ENCODE measurements at places on chromosomes 12 and 14. TPM values are rescaled to one million over a fixed set of nuclear protein-coding genes. Genes with fewer than 3 reads are reported as not detected.

GRCh38 chr14:99402950-99403349 lies 77.7 kb downstream of the SETD3 start:
- no peak for DNase-seq

GRCh38 chr14:100278702-100279101 lies 27.5 kb downstream of the SLC25A29 start:
- no peak for DNase-seq

- DNase-seq, result no peak
Observed at GRCh38 chr12:65081496-65081895, 39.6 kb downstream of the WIF1 start.

DNA sequence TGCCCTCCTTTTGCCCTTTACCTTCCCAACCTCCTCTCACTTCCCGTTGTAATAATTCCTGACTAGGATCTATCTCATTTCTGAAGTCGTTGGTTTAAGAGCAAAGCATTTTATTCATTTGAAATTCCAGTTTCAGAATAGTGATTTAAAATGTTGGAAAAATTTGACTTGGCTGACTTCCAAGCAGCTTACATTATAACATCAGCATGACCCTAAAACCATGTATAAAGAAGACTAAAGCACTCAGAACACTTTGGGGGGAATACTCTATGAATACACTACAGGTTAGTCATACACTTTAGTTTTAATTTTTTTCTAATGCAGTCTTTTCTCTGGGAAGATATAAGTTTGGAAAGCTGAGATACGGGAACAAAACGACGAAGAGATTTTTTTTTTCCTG lies 161.1 kb downstream of the BTG1 start:
- DNase-seq, result no peak

DNA sequence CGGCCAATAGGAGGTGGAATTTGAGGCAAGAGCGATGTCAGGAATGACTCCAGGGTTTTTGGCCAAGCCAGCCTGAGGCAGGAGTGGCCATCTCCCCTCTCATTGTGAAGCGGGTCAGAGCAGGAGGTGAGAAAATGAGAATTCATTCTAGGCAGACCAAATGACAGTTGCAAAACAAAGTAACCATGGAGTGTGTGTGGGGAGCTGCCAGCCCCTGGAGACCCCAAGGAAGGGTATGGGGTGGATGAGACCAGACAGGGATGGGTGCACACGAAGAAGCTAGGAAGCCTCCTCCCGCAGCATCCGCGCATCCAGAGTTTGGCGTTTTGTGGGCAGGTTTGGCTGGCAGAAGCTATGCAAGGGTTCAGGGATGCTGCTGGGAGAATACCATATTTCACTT lies 38.8 kb downstream of the FZD10 start:
- no peak for DNase-seq

DNA sequence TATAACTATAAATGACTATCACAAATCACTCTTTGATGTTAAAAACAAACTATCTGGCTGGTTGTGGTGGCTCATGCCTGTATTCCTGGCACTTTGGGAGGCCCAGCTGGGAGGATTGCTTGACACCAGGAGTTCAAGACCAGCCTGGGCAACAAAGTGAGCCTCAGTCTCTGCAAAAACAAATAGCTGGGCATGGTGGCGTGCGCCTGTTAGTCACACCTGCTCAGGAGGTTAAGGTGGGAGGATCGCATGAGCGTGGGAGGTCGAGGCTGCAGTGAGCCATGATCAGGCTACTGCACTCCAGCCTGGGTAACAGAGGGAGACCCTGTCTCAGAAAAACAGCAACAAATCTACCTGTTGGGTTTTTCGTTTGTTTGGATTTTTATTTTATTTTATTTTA lies 5.4 kb downstream of the TXNRD1 start:
- no peak for DNase-seq

DNA sequence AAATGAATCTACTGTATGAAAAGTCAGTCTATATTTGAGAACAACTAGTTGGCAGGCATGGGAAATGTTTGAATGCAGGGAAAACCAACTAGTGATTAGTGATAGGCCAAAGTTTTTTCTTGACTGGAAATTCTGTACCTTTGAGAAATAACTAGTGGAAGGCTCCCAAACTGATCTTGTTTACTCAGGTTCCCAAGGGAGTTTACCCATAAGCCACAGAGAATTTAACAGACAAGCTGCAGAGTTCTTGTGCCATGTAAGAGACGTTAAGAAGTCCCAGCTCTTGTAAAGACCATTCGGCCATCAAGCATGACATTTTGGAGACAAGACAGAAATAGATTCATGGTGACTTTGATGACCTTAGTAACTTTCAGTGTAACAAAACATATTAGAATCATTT lies 1882.8 kb upstream of the SEL1L start:
- no peak for DNase-seq

DNA sequence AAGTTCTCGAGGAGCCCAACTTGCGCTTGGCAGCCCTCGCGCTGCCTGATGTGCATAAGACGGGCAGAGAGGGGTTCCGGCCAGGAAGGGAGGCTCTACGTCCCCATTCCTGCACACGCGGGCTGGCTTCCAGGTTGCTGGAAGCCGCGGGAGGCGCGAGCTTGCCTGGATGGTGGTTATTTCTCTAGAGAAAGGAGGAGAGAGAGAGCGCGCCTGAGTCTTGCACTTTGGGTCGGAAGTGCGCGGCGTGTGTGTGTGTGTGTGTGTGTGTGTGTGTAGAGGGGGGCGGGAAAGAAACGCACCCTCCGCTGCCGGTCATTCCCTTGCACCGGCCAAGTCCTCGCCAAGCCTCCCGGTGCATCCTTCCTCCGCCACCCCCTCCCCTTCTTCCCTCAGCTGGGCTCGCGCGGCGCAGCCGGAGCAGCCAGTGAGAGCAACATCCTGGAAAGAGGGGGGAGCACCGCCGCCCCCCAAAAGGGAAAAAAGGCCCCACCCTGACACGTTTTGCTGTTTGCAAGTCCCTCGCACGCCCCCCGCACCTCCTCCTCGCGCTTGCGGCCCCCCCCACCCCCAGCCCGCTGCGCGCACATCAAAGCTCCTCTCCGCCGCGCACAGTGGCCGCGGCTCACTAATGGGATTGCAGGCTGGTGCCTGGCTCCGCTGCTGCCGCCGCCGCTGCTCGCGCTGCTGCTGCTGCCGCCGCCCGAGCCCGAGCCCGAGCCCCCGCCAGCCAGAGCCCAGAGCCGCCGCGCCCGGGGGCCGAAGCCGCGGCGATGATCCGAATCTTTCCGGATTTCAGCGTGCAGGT lies 4.4 kb upstream of the NPAS3 start:
- no peak for DNase-seq

DNA sequence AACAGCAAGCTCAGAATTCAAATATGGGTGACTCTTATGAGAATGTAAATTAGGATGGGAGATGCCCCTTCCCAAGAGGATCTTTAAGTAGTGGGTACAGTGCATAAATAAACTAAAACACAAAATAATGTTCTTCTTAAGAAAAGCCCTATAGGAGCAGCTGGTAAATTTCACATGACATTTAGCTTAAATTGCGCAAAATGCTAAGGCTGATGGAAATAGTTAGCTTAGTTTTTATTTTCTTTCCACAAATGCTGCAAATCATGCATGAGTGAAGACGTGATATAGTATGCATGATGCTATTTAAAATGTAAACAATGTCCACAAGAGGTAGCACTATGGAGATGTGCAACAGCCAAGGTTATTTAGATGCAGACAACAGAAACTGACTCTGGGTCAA lies 328.1 kb downstream of the ATP23 start:
- no peak for DNase-seq

- DNase-seq, result no peak
Observed at GRCh38 chr12:68317047-68317667, 15.0 kb downstream of the MDM1 start.

DNA sequence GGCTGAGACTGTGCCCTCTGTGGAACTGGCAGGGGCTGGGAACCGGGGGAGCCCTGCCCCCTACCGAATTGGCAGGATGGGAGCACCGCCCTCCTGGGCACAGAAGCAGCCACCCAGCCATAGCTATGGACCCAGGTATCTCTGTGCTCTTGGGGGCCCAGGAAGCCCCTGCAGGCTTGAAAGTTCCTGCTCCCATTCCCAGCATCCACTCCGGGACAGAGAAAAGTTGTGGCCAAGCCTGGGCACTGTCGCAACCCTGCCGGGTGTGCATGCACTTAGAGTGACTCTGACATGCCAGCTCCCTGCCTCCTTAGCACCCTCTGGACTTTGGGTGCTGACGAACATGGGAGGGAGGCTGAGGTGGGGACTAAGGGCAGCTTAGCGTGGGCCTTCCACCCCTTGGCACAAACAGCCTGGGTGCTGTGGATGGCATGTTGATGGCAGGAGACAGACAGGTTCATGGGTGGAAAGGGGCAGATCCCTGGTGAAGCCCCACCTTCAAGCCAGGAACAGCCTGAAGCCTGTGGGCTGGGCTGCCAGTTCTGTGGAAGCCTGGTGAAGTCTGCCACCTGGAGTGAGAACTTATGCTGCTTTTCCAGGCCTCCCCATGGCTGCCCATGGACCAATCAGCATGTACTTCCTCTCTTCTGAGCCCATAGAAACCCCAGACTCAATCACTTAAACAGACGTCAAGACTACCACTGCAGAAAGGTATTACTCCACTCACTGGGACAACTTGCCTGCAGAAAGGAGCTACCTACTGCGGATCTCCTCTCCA lies 279.0 kb downstream of the ATXN7L3B start:
- DNase-seq, result no peak

- peak; percentile 88 for DNase-seq
Observed at GRCh38 chr14:104732355-104732804, 8.4 kb downstream of the ADSS1 start.

GRCh38 chr14:81464253-81465002 lies 64.3 kb upstream of the STON2 start:
- DNase-seq, result no peak

DNA sequence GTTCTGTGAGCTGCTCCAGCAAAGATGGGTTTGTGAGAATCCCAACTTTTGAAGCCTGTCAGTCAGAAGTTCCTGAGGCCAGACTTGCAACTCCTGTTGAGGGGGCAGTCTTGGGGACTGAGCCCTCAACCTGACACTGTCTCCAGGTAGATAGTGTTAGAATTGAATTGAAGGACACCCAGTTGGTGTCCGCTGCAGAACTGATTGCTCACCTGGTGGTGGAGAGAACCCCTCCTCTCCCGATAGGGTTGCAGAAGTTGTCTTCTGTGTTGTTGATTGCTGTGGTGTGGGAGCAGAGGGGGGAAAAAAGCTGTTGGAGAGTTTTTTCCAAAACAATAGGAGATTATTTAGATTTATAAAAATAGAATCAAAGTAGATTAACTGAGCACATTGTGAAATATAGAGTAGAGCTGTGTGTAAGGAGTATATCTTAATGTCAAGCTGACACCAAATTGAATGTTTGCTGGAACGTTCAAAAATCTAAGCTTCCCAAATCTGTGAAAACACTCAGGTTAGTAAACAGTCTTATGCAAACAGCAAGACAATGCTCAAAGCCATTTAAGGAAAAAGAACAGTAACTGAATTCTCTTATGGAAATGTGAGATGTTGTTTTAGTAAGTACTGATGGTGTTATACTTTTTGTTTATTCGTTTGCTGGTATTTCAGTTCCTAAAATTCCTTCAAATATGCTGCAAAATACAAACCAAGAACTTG lies 18.6 kb downstream of the HIF1A start:
- DNase-seq, result no peak

DNA sequence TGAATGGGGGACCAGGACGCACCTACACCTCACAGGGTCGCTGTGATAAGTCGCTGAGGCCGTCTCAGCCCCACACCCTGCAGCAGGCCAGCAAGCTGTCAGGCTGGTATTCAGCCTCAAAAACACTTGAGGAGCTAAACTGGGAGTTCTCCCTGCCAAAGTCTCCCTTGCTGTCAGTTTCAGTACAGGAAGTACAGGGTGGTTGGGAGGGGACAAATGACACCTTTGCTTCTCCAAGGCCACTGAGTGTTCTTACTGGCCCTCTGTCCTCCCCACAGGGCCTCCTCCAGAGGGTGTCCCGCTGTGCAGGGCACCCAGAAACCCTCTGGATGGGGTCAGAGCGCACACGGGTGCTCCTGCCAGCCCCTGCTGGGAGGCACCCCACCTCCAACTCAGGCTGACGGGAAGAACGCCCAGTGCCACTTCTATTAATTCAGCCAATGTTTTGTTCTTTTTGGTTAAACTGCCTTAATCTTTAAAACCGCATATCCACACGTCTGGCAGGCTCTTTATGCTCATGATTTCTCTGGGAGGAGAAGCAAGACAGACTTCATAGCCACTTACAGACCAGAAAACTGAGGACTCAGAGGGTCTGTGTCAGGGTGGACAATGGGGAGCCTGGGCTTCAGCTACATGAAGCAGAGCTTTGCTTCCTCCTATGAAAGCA lies 75.9 kb downstream of the ITPK1 start:
- no peak for DNase-seq

DNA sequence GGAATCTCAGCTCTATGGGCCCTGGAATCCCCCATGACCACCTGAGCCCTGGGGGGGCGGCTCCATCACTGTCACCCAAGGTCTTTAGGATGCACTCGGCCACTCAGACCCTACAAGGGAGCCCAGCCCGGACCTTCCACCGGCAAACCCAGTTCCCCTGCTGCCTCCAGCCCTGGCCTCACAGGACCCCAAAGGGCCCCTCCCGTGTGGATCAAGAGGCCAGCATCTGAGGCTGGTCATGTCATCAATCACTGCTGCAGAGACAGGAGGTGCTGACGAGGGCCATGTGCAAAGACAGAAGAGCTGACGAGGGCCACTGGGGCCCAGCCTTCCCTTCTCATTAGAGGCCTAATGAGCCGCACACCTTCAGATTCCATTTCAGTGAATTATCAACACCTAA lies 39.0 kb upstream of the SFSWAP start:
- no peak for DNase-seq

DNA sequence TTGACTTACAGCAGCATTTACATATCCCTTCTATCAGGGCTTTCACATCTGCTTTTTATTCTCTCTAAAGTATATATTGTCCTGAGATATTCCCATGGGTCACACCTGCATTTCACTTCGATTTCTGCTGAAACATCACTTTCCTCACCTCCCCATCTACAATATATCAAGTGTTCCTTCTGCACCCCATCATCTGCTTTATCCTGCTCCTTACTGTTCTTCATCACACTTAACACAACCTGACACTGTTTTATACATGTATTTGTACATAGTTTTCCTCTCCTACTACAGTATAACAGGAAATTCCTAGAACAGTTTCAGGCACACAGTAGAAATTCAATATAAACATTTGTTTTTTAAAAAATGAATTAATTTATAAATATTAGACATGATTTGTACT lies 203.1 kb downstream of the EGLN3 start:
- DNase-seq, result no peak

DNA sequence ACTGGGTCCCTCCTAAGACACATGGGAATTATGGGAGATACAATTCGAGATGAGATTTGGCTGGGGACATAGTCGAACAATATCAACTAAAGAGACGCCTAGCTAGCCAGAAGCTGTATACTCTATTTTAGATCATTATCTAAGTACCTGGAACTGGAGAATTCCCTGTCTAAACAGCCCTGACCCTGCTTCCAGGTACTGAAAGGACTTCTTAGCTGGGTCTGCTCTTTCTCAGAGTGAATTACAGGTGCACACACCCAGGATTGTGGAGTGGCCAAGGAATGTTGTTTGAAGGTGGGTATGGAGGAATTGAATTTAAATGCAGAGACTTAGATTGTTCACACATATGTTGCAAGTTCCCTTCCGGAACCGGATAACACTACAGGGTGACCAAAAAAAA lies 733.0 kb downstream of the RPS29 start:
- no peak for DNase-seq

Gene COL2A1
- not detected for total RNA-seq

Gene NGB
- total RNA-seq, result not detected

Gene LRRC9
- total RNA-seq, result 0.19 TPM

Gene DCD
- not detected for total RNA-seq

Gene RNASE1
- total RNA-seq, result 294 TPM

Gene OR10P1
- not detected for total RNA-seq
